ENCODE measurements at places on chromosomes 16 and 17. TPM values are rescaled to one million over a fixed set of nuclear protein-coding genes. Genes with fewer than 3 reads are reported as not detected.

DNA sequence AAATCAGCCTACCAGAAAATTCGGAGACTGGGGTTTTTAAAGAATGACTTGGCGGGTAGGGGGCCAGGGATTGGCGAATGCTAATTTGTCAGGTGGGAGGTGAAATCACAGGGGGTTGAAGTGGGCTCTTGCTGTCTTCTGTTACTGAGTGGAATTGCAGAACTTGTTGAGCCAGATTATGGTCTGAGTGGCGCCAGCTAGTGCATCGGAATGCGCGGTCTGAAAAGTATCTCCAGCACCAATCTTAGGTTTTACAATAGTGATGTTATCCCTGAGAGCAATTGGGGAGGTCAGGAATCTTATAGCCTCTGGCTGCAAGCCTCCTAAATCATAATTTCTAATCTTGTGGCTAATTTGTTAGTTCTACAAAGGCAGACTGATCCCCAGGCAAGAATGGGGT, 762 bp upstream of the RBL2 start:
- peak; percentile 55 for DNase-seq

The MGAT5B gene
- 0.21 TPM for total RNA-seq

The HELZ gene
- 74.7 TPM for total RNA-seq

- DNase-seq = no peak
These were observed 78.8 kb upstream of the CRHR1 start for GRCh38 chr17:45705123-45706009.

The ADAP2 gene
- 0.86 TPM for total RNA-seq

DNA sequence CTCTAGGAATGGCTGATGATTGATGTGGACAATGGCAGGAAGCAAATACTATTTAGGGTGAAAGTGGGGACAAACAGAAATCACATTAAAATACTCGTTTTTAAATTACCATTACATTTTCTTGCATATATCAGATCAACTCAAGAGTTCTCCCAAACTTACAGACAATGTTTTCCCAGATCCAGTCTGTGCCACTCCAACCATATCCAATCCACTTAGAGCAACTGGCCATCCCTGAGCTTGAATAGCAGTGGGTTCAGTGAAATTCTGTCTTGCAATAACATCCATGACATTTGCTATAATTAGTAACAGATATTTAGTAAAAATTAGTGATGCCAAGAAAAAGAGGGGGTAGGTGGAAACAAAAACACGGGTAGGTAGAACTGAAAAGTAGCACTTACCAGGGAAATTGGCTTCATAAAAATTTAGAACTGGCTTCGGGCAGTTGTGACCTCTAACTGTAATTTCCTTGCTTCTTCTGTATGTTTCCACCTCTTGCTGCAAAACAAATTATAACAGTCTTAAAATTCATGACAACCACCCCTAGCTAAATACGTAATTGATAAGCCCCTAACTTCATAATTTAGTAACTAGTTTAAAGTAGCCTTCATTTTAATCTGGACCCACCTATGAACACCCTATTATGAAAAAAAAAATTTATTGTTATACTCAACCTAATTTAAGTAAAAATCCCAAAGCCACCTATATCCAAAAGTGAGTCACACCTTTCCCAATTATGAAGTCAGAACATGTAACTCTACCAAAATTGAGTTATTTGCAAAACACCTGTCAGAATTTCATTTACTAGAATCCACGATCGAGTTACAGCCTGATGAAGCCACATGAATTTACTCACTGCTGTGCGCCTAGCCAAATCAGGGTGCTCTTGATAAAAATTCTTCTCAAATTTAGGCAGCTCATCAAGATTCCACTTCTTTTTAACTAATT, 2.0 kb downstream of the DDX5 start:
- DNase-seq = no peak

GRCh38 chr17:43529947-43530287, 16.2 kb downstream of the ETV4 start:
- no peak for DNase-seq

DNA sequence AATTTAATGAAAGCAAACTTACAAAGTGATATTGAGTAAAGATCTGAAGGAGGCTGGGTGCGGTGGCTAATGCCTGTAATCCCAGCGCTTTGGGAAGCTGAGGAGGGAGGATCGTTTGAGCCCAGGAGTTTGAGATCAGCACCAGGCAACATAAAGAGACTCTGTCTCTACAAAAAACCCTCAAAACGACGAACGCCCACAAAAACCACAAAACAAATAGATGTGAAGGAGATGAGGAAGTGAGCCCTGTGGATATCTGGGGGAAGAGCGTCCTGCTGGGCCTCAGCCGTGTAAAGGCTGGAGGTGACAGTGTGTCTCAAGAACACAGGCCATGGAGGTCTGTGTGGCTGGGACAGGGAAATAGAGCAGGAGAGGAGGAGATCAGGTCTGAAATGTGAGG, 68.8 kb downstream of the ITFG1 start:
- DNase-seq = peak; percentile 63

DNA sequence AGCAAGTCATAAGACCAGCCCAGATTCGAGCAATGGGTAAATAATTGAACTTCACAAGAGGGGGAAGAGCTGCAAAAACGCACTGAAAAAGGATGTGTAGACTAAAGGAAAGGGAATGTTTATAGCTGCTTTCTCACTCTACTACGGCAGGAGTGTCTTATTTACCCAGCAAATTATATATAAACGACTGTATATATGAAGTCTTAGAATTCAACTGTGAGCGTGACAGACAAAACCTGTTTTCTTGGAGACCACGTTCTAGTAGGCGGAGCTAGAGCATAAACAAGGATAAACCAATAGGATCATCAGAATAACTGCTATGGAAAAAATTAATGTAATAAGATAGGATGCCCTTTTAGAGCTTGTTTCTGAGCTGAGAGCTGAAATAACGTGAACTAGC, 394.6 kb upstream of the MON1B start:
- DNase-seq = no peak
